ENCODE measurements at places on chromosomes 11 and 22.

- no peak for DNase-seq
Observed at GRCh38 chr11:76048763-76049162, 157.5 kb downstream of the WNT11 start.

DNA sequence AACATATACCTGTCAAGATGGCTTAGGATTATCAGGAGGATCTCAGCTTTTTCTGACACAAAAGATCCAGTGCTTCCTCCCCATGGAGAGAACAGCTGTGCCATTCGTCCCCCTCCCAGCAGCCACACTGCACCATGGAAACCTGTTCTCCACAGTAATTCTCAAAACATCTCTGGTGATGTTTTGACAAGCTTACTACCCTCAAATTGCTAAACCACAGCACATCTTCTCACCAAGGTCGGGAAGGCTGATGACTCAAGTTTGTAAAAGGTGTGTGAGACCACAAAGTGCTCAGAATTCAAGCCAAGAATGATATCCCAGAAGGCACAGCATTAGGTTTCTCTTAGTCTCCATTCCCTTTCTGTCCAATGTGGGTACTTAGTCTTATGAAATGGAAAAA lies 3.9 kb upstream of the RAB38 start:
- DNase-seq: no peak

DNA sequence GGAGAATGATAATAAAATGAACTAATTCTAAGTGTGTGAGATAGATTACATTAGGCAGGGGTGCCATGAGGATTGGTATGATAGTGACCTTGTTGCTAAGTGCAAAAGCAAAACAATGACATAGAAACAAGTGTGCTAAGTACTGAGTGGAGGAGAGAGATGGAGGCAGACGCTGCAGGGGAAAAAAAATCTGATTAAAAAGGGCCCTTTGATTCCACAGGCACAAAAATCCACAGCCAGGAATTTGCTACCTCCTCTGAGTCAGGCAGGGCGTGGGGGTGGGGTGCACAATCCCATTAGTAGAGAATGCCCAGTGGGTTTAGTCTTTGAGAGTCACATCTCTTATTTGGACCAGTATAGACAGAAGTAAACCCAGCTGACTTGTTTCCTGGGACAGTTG lies at the start of gene CNTF:
Gene CNTF (plus strand): TSS at position 322 of the 400 bp plus-strand sequence. CDS start 88 bp downstream, outside the sequence.
- DNase-seq: no peak

GRCh38 chr22:20052309-20053259 lies 27.5 kb upstream of the DGCR8 start:
- DNase-seq: no peak

DNA sequence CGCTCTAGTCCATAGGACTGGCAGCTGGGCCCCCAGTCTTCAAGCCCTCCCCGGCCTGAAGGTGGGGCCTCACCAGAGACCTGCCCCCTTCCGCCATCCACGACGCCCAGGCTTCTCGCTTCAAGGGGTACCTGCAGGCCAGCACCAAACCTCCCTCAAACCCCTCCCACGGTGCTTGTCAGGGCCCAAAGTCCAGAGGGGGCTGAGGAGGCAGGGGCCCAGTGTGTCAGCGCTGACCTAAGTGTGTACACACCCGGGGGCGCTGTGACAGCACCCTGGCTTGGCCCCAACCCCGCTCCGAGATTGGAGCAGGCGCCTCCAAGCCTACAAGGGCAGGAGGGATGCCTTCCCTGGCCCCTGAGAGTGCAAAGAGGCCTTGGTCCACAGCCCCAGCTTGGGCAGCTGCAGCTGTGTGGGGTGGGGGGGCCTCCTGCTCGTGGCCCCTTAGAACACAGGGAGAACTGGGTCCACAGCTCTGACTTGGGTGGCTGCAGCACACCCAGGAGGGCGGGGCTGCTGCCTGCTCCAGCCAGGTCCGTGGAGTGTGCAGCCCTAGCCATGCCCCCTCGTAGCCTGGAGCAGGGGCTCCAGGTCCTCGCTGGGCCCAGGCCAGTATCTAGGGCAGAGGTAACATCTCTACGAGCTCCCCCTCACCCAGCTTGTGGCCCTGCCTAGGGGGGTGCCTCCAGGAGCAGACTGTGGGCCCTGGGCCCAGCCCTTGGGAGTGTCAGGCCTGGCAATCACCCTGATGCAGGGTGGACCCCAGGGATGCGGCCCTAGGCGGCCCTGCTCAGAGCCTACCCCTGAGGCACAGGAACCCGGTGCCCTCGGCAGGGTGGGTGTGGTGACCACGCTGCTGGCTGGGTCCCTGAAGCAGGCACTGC lies 4.9 kb downstream of the SBF2 start:
- DNase-seq: no peak

DNA sequence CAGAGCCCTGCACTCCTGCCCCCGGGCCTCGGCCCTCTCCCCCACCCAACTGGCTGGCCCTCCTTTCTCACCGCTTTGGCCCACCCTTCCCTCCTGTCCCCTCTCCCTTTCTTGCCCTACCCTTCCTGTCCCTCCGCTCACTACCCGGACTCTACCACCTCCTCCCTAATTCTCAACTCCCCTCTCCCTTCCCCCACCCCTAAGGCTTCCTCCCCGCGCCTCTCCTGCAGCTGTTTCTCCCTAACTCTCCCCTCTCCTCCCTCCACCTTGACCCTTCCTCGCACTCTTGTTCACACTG lies 421 bp downstream of the SLC15A3 start:
- DNase-seq: no peak

DNA sequence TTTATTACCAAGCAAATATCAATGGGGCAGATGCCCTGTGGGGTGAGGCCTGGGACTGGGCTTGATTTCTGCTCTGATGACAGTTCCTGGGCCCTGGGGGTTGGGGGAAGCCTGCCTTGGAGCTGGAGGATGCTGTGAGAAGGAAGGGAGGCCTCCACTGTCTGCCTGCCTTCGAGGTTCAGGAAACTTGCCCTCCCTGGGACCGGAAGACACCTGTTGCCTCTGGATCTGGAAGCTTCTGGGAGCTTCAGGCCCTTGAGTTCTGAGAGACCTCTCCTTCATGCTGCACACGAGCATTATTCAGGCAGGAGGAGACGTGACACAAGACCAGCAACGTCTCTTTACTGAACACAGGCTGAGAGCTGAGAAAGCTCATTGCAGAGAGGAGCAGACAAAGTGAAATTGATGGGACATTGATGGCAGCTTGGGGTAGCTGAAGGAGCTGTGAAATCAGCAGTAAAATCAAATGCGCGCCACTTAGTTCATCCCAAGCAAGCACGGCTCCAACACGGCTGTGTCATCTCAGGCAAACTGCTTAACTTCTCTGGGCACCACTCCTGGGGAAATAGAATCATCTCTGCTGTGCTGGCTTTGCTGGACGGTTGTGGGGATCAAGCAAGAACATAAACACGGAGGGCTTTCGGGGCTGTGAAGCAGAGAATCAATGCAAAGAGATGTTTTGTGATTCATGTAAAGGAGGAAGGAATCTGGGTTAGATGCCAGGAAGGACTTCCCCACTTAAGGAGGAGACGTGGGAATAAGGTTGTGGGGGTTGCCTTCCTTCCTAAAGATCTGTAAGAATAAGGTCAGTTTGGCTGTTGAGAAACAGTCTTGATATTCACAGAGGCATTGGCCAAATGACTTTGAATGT lies 64.5 kb downstream of the TP53I11 start:
- DNase-seq: no peak

- DNase-seq: no peak
Observed at GRCh38 chr11:14774721-14775120, 117.3 kb downstream of the CYP2R1 start.

DNA sequence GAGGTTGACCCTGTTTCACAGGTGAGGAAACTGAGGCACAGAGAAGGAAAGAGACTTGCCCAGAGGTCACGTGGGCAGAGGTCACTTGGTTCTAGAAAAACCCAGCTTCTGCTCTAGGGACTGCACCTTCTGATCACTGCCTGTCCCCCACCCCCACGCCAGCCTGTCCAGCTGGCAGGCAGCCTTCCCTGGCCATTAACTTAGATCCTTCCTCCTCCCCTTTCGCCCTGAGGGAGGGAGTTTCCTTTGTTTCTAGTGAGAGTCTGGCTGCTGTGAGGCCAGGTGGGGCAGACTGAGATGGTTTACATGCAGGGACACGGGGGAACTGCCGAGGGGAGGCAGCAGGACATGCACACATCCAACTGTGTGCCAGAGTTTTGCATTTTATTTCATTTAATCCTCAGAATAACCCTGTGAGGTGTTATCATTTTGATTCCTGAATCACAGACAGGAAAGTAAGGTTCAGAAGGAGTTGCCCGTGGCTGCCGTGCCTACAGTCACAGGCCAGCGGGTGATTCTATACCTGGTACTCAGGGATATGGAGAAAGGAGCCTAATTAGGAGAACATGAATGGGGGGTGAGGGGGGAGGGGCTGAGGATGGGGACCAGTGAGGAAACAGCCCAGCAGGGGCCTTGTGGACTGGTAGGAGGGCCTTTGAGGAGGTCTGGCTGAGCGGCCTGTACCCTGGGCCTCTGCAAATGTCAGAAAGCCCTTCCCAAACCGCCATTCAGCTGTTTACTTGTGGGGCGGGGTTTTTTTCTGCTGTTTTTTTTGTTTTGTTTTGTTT lies 3.4 kb downstream of the FAM83F start:
- peak; percentile 64 for DNase-seq

GRCh38 chr11:75893251-75893650 lies 78.2 kb downstream of the UVRAG start:
- no peak for DNase-seq

GRCh38 chr11:35178067-35178805 lies 39.3 kb downstream of the CD44 start:
- no peak for DNase-seq

Measured in ovary (tissue), 10 donors.